ENCODE measurements at places on chromosomes 7 and 10.

DNA sequence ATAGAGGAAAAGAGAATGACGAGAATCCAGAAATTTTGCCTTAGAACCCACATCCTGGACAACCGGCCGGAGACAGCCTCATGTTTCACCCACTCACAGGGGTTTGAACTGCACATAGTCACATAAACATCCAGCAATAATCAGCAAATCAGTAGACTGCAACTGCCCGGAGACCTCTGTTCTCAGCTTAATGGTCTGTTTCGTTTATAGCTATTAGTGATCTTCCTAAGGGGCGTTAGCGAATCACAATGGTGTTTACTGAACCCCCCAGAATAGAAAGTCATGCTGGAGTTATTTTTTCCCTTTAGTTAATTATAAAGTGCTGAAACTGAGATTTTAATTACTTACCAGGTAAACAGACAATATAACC lies 98.4 kb downstream of the SFMBT2 start:
- DNase-seq: no peak

GRCh38 chr10:29397221-29397620 lies 108.4 kb downstream of the LYZL1 start:
- no peak for DNase-seq

GRCh38 chr7:143257501-143257900 lies 5.7 kb upstream of the GSTK1 start:
- DNase-seq: no peak

GRCh38 chr7:140635345-140635744 lies 5.3 kb downstream of the DENND2A start:
- no peak for DNase-seq

DNA sequence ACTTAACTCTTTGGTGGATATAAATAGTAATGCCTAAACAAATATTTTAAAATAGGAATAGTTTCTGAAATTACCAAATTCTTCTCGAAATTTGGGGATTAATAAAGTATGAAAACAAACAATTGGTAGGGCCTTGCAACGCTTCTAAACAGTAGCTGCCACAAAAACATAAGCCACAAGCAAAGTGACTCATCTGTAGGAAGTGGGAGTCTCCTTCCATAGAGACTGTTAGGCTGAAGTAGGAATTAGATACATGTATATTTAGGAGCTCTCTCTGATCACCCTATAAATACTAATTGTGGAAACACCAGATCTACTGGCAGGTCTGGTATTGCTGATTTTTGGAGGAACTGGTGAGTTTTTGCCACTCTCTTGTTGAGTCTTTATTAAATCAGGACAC lies 5.7 kb upstream of the LMOD2 start:
- DNase-seq: no peak

GRCh38 chr7:150986099-150986512 lies 4.7 kb upstream of the NOS3 start:
- DNase-seq: no peak

GRCh38 chr7:143259765-143260164 lies 3.5 kb upstream of the GSTK1 start:
- DNase-seq: no peak

DNA sequence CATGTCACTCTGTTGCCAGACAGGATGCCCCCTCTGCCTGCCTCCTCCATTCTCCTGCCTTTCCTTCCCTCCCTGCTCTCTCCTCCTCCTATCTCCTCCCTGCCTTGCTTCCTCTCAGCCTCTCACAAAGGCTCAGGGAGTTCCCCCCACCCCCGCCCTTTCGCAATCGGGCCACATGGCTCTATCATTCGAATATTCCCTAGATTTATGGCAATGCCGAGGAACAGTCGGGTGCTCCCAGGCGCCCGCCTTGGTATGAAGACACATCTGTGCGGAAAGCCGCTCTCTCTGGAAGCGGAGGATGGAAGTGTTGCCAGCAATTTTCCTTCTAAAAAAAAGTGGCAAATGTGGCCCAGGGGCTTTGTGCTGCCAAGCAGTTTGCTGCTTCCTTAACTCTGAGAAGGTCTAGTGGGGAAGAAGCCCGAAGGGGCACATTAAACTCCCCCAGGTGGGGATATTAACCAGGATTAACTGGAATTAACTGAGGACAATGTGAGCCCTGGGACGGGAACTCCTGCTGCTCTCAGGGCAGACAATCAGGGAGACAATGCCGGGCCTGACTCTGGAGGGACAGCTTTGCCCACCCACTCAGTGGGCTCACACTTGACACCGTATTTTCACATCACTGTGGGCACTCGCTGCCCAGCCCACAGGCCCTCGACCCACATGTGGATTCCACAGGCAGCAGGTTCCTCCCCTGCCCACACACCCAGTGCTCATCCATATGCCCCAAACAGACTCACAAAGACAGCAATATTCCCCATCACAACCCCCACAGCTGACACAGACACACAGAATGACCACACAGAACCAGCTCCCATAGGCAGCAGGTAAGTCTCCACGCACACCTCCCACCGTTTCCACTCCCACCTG lies 88.4 kb upstream of the SMNDC1 start:
- no peak for DNase-seq

- no peak for DNase-seq
Observed at GRCh38 chr10:24494236-24494635, 229.5 kb downstream of the ARHGAP21 start.

DNA sequence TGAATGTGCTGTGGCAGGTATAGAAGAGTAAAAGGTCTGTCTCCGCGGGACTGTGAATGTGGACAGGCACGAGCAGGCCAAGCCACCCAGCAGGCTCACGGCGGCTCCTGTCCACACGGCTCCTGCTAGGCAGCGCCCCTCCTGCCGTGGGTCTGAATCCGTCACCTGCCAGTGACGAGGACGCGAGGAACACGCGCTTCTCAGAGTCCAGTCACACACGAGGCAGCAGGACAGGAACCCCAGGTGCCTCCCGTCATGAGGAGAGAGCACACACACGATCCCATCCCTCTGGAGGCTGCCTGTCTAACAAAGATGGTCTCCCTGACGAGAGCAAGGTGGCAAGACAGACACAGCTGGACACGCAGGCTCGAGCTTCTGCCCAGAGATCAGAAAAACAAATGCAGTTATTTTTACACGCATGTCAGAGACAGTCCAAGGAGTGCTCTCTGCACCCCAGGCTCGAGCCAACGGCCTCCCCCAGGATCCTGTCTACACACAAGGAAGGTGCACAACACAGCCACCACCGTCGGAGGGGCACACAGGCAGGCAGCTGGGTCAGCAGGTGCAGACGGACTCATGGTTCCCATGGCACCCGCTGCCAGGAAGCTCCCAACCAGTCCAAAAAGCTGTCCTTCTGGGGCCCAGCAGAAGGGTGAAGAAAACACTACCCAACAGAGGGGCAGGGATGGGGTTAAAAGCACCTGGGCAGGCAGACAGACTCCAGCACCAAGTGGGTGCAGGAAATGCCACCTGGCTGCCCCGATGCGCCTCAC lies 103.2 kb downstream of the MAD1L1 start:
- DNase-seq: no peak

DNA sequence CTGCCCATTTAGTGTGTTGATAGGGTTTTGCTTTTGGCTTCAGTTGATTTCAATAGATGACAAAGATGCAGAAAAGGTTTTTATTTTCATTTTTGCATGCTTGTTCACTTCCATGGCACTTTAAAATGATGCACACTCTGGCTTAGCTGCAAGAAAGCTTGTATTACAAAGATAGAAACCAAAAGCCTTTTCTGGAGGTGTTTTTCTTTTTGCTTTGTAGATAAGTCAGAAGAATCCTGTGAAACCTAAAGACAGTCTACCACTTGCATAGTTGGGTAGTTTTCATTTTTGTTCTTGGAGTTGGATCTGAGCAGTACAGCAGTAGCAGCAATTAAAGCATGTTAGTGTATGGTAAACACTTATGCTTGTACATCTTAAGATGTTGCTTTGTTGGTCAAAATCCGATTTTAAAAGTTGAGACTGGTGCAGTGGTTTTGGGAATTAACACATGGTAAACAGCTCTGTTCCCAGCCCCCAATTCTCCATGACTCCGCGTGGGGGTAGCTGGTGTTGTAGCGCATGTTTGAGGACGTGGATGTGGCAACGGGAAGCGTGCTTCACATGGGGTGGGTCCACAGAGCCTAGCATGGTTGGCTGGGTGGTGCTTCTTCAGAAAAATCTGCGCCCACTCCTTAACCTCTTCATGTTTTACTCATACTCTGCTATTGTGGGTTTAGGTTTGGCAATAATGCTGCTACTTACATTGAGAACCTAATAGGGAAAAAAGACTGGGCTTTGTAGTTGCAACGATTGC lies 19.8 kb downstream of the CCNY start:
- DNase-seq: no peak

- no peak for DNase-seq
Observed at GRCh38 chr10:29828956-29829355, 194.2 kb upstream of the SVIL start.

DNA sequence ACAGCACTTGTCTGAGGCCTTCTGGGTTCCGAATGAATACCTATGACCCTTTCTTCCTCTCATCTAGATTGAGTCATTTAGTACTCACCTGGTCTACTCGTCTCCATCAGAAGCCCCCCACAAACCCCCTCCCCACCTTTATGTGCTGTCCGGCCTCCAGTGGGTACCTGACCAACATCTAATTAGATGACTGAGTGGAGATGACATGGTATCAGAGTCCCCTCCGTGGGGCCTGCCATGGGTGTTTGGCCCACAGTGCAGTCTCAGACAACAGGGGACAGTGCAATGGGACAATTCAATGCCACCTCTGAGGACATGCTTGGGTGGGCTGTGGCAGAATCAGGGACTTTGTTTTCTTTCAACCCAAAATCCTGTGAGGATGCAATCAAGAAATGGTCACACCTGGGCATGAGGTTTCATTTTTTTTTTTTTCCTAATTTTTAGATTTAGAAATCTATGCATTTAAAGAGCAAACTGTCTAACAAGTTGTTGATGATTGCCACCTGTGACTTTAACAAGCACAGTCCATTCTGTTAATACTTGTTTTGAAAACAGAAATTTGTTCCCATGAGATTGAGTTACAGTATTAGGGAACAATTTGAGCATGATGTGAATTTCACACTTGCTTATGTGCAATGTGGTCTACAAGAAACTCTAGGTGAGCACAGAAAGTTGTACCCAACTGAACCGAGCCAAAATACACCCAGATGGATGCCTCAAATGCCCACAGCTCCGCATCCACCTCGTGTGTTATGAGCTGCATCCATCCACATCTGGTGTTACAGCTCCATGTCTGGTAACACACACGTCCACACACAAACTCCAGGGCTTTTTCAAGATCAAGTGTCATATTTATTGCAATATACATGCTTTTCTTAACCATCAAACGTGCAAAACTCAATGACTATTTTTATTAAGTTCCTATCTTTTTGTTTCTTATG lies 27.5 kb downstream of the GPRIN2 start:
- DNase-seq: peak; percentile 88

- DNase-seq: no peak
Observed at GRCh38 chr10:65110009-65110408, 1588.8 kb downstream of the REEP3 start.

All from mesenteric fat pad (tissue), 1 donor.